NCI-H1436 treated with DMSO at 0.1 percent for 48 hours (cell line): ENCODE measurements at places on chromosomes 3 and 15.

GRCh38 chr3:183006396-183007002 lies 26.2 kb upstream of the DCUN1D1 start:
- no peak for DNase-seq

GRCh38 chr3:16148783-16149182 lies 25.7 kb upstream of the GALNT15 start:
- no peak for DNase-seq

DNA sequence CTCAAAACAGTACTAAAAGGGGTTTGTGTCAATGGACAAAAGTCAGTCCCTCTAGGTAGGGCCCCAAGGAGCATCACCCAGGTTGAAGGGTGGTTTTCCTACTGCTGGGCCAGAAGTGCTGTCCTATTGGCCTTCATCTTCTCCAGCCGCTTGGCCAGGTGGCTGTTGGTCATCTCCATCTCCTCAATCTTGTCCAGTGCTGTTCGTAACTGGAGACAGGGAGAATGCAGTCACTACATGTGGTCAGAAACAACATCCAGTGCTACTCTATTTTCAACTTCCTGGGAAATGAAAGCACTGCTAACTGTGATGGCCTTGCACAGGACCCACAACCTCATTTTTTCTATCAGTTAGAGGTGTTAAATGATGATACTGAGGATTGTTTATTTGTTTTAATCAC lies 60.4 kb downstream of the MLH1 start:
- no peak for DNase-seq

GRCh38 chr15:99707473-99708270 lies 25.6 kb downstream of the LYSMD4 start:
- DNase-seq, result no peak

DNA sequence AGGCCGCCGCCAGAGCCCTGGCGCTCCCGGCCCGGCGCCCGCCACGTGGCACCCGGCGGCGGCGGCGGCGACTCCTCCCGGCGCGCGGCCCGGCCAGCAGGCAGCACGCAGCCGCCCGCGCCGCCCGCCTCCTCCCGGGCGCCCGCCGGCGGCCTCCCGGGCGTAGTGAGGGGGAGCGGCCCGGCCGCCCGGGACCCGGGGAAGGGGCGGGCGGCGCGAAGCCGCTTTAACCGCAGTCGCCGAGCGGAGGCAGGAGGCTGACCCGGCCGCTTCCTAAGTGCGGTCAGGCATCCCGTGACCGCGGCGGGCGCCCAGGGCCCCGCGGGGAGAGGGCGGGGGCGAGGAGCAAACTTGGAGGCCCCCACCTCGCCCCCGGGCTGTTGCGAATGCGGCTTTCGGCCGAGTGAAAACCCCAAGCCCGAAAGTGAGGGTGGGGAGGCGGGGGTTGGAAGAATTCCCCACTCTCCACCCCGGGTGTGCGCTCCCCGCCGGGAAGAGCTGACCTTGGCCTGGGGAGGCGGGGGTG lies 1.7 kb upstream of the HES1 start:
- no peak for DNase-seq

DNA sequence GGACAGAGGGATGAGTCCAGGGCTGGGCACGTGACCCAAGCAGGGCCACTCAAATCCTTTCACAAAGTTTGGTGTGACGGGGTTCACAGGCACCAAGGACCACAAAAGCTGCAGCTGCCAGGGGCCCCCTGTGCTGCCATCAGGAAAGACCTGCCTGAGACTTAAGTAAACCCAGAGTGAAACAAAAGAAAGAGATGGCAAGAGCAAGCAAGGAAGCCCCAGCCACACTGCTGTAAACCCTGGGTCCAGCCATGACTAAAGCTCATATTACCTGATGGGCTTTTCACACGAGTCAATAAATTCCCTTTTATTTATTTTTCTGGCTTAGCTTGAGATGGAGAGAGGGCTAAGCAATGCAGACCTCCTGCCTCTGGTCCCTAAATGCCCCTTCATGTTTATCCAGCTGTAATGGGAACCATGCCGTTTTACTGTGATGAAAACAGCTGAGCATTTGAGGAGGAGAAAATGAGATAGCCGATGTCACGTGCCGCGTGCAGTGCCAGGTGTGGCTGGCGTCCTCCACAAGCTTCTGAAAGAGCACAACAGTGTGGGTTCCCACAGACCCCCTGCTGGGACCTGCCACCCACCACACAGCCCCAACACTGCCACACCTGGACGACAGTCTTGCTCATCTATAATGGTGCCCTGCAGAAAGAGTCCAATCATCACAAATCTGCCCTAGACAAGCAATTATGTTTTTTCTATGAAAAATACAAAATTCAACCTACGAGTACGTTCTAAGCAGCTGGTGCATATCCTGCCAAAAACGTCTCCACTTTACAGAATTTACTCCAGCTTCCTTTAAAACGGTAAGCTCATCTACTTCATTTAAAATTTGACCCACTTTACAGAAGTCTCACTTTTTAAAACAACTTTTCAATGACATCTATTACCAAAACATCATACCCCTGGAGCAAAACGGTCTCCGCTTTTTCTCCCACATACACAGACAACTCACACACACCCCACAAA lies 34.2 kb downstream of the ADAMTS17 start:
- no peak for DNase-seq

DNA sequence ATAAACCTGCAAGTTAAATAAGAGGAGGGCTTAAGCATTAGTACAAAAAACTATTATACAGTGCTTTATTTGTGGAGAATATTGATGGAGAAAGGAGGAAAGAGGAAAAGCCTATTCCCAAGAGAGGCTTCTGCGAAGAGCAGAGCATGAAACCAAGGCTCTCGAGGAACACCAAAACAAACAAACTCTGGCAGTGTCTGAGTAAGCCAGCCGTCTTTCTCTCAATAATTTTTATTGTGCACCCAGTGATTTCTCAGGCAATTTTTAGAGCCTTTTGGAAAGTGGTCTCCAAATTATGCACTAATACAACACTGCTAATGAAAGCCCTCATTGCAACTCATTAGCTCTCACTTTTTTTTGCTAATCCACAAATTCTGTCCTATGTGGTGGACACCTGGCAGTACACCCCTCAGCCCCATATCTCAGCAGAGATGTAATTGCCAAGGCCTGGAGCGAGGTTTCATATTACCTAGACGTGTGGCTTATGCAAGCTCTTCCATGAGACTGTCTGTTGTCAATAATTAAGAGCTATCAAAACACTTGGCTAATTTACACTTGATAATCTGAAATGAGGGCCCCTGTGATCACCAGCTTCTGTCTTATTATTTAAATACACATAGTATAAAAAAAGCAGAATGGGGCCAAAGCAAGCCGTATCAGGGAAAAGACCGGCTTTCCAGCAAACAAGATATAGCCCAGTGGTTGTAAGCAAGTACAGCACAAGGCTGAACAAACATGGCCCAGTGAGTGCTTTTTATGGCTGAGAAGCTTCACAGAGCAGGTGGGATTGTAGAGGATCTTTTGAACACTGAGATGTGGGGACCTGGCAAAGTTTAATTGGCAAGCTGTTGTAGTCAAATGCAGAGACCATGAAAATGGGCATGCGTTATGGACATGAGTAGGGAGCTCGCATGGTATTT lies 216.9 kb downstream of the ROBO2 start:
- DNase-seq, result peak; percentile 62

- no peak for DNase-seq
These were observed 554.4 kb downstream of the IGSF11 start for GRCh38 chr3:118480101-118480860.

DNA sequence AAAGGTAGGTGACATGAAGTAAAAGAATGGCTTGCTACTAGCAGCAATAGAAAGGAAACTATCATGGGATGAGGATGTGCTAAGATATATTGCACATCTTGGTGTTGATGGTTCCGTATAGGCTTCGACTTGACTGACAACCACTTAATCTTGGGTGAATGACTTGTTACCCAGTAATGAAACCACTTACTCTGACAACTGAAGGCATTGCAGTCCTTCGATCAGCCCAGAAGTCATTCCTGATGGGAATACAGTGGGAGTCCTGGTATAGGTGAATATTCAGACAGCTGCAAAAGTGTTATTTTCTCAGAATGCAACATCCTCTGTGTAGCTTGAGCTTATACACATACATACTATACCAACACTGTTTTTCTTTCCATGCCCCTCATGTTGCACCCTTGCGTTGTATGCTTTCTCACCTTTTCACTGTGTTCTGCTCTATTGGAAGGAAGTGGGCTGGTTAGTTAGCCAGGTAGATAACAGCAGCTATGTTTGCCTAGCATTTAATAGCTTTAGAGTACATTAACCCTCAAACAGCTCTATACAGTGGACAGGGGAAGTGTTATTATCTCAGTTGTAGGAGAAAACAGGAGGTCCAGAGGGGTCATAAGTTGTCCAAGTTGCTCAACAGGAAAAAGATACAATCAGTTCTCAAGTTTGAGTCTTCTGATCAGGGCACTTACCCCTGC lies 376.5 kb downstream of the MFSD1 start:
- no peak for DNase-seq

- no peak for DNase-seq
These were observed 3.3 kb upstream of the STT3B start for GRCh38 chr3:31529421-31529820.

GRCh38 chr15:82966671-82967071 lies 14.2 kb upstream of the HOMER2 start:
- no peak for DNase-seq

- DNase-seq, result no peak
These were observed 40.8 kb downstream of the HMG20A start for GRCh38 chr15:77461486-77461885.
